Activated CD4-positive, alpha-beta T cell treated with anti-CD3 and anti-CD28 coated beads, Interleukin-2, amount 50 U/mL, for 16 hours (primary cell): ENCODE measurements at places on chromosomes 1 and 21.

DNA sequence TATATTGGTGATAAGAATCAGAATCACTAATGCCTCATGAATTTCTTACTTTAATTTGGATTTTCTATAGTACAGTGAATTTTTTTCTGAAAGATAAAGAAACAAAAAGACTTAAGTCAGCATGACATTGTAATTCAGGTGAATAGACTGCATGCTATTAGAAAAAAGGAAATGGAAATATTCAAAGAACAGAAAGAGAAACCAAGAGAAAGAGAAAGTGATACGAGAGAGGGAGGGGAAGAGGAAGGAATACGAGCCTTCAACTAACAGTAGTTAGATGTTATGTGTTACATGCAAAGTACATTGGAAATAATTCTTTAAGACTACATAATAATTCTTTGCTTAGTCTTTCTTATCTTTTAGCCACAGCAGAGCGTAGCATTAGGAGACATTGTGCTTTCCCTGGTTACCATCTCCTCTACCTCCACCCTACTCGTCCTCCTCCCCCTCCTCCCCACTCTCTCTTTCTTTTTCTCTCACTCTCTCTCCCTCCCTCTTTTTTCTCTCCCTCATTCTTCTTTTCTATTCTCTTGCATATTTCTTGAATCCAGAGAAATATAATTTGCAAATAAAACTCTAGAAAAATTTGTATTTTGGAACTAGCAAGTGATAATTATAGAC, 46.4 kb upstream of the ADGRL4 start:
- DNase-seq: no peak

GRCh38 chr1:151976858-151977257, 16.8 kb downstream of the S100A10 start:
- DNase-seq: no peak

DNA sequence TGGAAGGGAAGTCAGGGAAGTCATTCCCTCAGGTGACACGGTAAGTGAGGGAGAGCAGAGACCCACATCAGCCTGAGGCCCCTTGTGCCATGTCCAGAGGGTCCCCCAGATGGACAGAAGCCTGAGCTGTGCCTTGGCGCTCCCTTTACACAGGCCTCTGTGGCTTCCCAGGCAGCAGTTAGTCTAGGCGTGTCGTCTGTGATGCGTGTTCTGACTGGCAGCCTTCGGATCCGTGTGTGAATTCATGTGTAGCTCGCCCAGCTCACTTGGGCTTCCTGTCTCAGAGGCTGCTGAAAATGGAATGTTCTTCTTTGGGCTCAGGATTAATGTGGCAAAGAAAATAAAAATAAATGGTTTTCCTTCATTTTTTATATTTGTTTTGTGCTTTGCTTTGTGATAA, 28.3 kb downstream of the PRMT2 start:
- no peak for DNase-seq

DNA sequence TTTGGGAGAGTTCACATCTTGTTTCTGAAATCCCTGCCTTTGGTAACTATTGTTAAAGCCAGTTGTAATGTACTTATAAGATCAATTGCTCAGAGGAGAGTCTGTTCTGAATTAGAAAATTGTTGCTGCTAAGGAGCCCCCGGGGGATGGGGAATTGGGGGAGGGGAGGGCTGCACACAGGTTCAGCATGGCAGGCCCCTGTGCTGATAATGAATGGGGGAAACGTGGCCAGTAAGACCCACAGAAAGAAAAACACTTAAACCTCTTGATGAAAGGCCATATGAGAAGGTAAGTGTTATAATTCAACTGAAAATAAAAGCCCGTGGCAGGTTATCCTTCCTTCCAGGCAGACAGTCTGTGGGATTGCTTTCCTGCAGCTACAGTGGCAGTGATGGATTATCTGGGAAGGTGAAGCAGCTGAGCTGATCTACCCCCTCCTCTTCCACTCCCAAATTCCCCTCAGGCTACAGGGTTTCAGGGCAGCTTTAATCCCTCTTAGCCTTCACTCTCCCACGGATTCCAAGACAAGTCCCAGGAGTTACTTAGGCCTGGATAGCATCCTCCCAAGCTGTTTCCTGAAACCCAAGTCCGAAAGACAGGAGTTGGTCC, 398.8 kb downstream of the TBX15 start:
- DNase-seq: no peak

DNA sequence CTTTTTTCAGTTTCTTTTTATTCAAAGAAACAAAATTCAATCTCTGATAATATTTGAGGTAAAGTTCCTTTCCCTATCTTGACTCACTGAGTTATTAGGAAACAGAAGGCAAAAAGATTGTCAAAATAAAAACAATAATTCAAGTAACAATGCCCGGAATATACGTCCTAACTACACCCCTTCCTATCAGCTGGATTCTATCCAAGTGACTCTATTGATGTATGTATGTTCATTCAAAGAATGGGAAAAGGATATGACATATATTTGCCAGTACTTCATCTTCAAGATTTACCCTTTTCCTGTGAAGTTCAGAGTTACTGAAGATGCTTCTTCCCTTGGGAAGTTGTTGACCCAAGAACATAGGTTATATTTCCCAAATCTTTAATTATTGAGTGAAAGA, 13.7 kb downstream of the SPRTN start:
- no peak for DNase-seq

- DNase-seq: no peak
Measured at GRCh38 chr1:94324178-94324544, 86.8 kb upstream of the ARHGAP29 start.

GRCh38 chr1:212485913-212486618, 53.3 kb downstream of the NENF start:
- DNase-seq: no peak

- DNase-seq: no peak
Measured at GRCh38 chr1:1356796-1357401, 1.5 kb downstream of the MXRA8 start.

DNA sequence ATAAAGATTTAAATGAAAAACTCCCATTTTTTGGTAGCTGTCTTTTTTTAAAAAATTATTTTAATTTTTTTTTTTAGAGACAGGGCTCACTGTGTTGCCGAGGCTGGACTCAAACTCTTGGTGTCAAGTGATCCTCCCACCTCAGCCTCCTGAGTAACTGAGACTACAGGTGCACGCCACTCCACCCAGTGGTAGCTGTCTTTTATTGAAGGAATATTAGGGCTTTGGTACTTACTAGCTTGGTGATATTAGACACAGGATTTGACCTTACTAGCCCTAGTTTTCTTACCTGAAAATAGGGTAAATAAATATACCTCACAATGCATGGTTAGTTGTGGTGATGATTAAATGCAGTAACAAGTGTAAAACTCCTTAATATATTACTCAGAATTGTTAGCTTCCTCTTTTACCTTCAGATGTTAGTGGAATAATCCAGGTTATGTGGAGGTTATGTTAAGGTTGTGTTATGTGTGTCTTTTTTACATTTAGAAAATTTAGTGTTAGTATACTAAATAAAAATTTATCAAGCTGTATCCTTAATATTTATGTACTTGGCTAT, 66.8 kb downstream of the PHACTR4 start:
- DNase-seq: no peak
